ENCODE measurements at places on chromosomes 1 and 21. TPM values are rescaled to one million over a fixed set of nuclear protein-coding genes. Genes with fewer than 3 reads are reported as not detected.
A peak's percentile ranks its signal among the peaks of the same experiment; 100 is the strongest.

The FBXO2 gene
- total RNA-seq: 81.1 TPM

The OR2L13 gene
- not detected for total RNA-seq

The HS2ST1 gene
- total RNA-seq: 30.1 TPM

The ETV3L gene
- not detected for total RNA-seq

The SMAP2 gene
- 16.4 TPM for total RNA-seq

The GNG12 gene
- 49.6 TPM for total RNA-seq

The KCNJ15 gene
- total RNA-seq: not detected

The DCDC2B gene
- total RNA-seq: 0.27 TPM

The PRKAA2 gene
- total RNA-seq: 1.6 TPM

The ITLN2 gene
- 0.20 TPM for total RNA-seq

The HRNR gene
- total RNA-seq: not detected

The CLCA4 gene
- total RNA-seq: not detected

DNA sequence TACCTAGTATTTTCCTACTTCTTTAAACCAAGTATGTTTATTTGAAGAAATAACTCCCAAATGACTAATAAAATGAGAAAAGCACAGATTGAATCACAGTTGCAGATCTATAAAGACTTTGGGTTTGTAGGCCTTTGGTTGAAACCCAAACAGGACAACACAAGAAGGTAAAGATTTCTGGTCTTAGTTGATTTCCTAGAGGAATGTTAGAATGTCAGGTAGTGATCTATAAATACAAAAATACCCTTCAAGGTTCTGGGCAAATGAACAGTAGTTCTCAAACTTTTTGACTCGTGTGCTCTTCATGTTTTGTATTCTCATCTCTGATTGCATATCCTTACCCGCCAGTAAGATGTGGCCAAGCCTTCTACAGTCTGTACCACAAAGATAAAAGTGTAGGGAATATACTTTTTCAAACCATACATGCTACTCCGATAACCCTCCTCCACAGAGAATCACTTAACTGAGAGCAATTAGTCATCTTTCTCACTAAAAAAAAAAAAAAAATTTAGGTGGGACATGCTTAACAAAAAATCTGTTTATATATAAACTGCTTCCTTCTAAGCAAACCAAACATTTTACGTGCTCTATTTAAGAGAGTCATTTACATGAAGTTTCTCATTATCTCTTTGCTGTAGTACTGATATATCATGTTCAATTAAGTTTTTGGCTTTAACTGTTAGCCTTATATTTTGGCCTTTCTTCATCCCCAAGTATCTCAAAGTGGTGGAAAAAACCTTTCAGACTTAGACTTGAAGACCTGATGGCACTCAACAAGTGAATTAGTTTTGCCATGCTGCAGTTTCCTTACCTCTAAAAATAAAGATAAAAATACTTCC, 36.0 kb downstream of the CNIH4 start:
- H3K36me3 ChIP-seq: peaks cover 60% of the 10 kb centered on the region
- no peaks in the 10 kb centered on the region for H3K4me1 ChIP-seq
- H3K4me3 ChIP-seq: no peak overlapping the region

DNA sequence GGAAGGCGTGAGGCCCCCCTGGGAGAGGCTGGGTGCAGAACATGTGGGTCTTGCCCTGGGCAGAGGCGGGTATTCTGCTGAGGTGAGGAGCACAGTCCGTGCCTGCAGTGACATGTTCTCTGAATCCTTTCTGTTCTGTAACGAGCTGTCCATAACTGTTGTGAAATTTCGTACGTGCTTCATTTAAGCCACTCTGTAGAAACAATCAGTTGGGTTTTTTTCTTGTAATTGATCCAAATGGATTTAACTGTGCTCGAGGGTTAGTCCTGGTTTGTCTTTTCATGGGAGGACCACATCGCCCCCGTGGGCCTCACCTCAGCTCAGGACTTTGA, 45.4 kb upstream of the DIP2A start:
- H3K4me3 ChIP-seq: no peak overlapping the region
- DNase-seq: no peak
- peaks cover 6% of the 10 kb centered on the region for H3K36me3 ChIP-seq
- H3K27ac ChIP-seq: no peak overlapping the region
- no peaks in the 10 kb centered on the region for H3K27me3 ChIP-seq
- no peaks in the 10 kb centered on the region for H3K4me1 ChIP-seq

DNA sequence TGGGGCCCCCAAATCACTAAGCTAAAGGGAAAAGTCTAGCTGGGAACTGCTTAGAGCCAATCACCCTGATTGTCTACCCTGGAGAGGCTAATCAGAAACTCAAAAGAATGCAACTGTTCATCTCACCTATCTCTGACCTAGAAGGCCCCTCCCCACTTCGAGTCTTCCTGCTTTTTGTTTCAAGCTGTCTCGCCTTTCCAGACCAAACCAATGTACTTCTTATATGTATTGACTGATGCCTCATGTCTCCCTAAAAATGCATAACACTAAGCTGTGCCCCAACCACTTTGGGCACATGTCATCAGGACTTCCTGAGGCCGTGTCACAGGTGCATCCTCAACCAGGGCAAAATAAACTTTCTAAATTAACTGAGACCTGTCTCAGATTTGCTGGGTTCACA, 209.5 kb downstream of the APP start:
- H3K27me3 ChIP-seq: no peaks in the 10 kb centered on the region
- no peak overlapping the region for H3K4me3 ChIP-seq
- H3K36me3 ChIP-seq: 0 out of 2 replicates have a peak, but pooled peaks cover 3% of the 10 kb centered on the region
- no peak overlapping the region for H3K27ac ChIP-seq

DNA sequence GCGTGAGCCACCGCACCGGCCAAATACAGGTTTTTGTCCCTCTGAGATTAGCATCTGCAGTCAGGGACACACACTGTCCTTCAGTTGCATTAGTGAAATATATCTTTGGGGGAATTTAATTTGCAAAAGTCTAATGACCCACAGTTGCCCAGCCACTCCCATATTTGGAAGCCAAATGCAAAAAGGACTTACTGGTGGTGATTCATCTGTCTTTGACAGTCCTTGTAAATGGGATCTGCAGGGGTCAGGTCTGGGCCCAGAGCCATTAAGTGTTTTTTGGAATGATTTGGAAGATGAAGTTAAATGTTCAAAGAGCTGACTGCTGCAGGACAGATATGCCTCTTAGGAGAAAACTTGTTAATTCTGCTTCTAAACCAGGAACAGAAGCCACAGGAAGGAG, 44.6 kb upstream of the DNASE2B start:
- no peak overlapping the region for H3K4me3 ChIP-seq
- no peak for DNase-seq
- no peaks in the 10 kb centered on the region for H3K36me3 ChIP-seq
- peak overlapping the region; percentile 97 for H3K27ac ChIP-seq
- H3K27me3 ChIP-seq: no peaks in the 10 kb centered on the region

GRCh38 chr1:183947988-183948387, 89.5 kb downstream of the COLGALT2 start:
- H3K36me3 ChIP-seq: no peaks in the 10 kb centered on the region
- H3K4me3 ChIP-seq: no peak overlapping the region
- H3K27me3 ChIP-seq: no peaks in the 10 kb centered on the region
- no peak overlapping the region for H3K27ac ChIP-seq
- peaks cover 7% of the 10 kb centered on the region for H3K4me1 ChIP-seq
- no peak for DNase-seq

GRCh38 chr1:43668956-43669355, 19.0 kb downstream of the KDM4A start:
- H3K27ac ChIP-seq: no peak overlapping the region
- H3K27me3 ChIP-seq: no peaks in the 10 kb centered on the region
- H3K4me1 ChIP-seq: no peaks in the 10 kb centered on the region
- no peak overlapping the region for H3K4me3 ChIP-seq

DNA sequence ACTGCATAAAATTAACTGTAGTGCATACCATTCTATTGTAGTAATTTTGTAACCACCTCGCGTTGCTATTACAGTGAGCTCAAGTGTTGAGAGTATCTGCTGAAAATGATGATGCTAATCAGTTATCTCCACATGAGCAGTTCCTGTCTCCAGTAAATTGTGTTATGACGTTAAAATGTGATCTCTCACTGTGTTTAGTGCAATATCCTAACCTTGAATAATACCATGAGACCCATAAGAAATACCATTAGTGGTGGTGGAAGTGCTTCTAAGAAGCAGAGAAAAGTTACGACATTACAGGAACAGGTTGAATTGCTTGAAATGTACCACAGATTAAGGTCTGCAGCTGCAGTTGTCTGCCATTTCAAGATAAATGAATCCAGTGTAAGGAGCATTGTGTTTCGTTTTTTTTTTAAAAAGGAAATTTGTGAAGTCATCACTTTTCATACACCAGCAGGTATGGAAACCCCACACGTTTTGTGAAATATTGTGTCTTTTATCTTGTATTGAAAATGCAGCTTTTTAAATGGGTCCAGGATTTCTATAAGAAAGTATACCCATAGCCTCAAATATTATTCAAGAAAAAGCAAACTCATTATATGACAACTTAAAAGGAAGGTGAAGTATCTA, 72.5 kb downstream of the ANGPTL1 start:
- no peak for DNase-seq
- H3K4me3 ChIP-seq: no peak overlapping the region
- H3K27me3 ChIP-seq: no peaks in the 10 kb centered on the region

DNA sequence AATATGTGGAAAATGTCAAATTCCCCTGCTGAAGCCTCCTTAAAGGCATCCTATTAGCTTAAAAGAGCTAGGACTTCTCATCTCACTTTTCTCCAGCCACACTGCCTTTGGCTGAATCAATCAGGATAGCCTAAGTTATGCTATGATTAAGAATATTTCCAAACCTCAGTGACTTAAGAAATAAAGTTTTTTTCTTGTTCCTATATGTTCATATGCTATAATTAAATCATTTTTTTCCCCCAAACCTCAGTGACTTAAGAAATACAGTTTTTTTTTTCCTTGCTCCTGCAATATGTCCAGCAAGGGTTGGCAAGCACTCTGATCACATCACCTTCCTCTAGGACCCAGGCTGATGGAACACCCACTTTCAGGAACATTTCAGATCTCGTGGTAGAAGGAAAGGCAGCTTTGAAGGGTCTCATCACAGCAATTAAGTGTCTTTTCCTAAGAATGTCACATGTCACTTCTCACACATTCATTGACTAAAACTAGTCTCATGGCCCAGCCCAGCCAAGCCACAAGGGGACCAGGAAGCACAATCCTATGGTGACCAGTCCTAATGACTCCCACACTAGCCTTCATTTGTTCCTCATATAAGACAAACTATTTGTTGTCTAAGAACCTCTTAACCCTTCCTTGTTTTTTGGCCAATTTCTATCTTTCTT, 6.3 kb upstream of the JUN start:
- H3K27me3 ChIP-seq: no peaks in the 10 kb centered on the region
- no peak for DNase-seq
- H3K27ac ChIP-seq: no peak overlapping the region

DNA sequence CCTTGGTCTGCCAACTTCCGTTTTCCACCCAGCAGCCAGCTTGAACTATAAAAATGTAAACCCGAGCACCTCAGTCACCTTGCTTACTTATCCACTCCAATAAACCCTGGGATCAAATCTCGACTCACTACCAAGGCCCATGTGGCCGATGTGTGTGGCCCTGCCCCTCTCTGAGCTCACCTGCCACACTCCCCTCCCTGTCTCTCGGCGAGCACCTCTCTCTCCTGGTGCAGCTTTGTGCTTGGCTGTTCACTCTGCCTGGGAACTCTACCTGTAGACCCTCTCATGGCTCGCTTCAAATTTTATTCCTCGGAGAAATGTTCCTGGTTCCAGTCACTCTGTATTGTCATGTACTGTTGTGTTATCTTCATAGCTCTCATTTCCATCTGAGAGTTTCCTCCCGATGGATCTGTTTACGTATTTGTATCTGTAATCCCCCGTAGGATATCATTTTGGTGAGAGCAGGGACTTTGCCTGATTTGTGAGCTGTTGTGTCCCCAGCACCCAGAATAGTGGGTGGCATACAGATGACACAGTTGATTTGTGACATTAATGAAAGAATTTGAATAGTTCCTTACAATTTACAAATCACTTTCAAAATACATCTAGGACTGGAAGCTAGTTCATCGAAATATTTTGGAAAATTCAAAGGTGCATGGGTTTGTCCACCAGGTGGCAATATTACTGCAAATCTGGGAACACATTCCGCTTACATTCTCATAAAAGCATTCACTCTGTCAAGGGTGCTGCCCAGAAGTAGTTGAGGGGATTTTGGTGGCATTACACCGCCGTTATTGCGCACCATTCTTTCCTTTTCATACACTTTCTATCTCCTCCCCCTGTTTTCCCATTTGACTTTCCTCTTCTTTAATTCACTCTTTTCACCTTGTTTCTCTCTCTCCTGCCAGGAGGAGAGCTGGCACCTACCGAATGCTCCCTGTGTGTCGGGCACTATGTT, 95.3 kb downstream of the ABCA4 start:
- H3K4me3 ChIP-seq: peak overlapping the region; percentile 34
- peaks cover 19% of the 10 kb centered on the region for H3K4me1 ChIP-seq
- no peak overlapping the region for H3K27ac ChIP-seq
- DNase-seq: peak; percentile 65
- no peaks in the 10 kb centered on the region for H3K36me3 ChIP-seq

- H3K36me3 ChIP-seq: no peaks in the 10 kb centered on the region
- no peaks in the 10 kb centered on the region for H3K27me3 ChIP-seq
- no peak overlapping the region for H3K27ac ChIP-seq
- H3K4me3 ChIP-seq: no peak overlapping the region
- no peaks in the 10 kb centered on the region for H3K4me1 ChIP-seq
Measured at GRCh38 chr1:117815926-117816325, 113.5 kb downstream of the GDAP2 start.

DNA sequence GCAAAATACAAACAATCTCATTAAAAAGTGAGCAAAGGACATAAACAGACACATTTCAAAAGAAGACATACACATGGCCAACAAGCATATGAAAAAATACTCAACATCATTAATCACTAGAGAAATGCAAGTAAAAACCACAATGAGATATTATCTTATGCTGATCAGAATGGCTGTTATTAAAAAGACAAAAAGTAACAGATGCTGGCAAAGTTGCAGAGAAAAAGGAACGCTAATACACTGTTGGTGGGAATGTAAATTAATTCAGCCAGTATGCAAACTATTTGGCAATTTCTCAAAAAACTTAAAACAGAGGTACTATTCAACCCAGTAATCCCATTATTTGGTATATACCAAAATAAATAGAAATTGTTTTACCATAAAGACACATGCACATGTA, 32.2 kb upstream of the TNFSF18 start:
- DNase-seq: no peak
- no peaks in the 10 kb centered on the region for H3K27me3 ChIP-seq
- H3K4me3 ChIP-seq: no peak overlapping the region
- no peak overlapping the region for H3K27ac ChIP-seq

- no peaks in the 10 kb centered on the region for H3K4me1 ChIP-seq
- H3K36me3 ChIP-seq: no peaks in the 10 kb centered on the region
- DNase-seq: no peak
- no peak overlapping the region for H3K27ac ChIP-seq
- 0 out of 2 replicates have a peak, but pooled peaks cover 2% of the 10 kb centered on the region for H3K27me3 ChIP-seq
Measured at GRCh38 chr1:231951374-231951773, 324.8 kb downstream of the DISC1 start.

- H3K36me3 ChIP-seq: no peaks in the 10 kb centered on the region
- no peak for DNase-seq
- no peaks in the 10 kb centered on the region for H3K4me1 ChIP-seq
- H3K27ac ChIP-seq: no peak overlapping the region
Measured at GRCh38 chr1:209768354-209768774, 12.5 kb downstream of the TRAF3IP3 start.

Measured in HCT116 (cell line).